ENCODE measurements at places on chromosomes 1 and 21. TPM values are rescaled to one million over a fixed set of nuclear protein-coding genes. Genes with fewer than 3 reads are reported as not detected.
A peak's percentile ranks its signal among the peaks of the same experiment; 100 is the strongest.

- no peaks in the 10 kb centered on the region for H3K4me1 ChIP-seq
- no peak overlapping the region for H3K4me3 ChIP-seq
- H3K27me3 ChIP-seq: no peaks in the 10 kb centered on the region
- no peak for DNase-seq
- H3K27ac ChIP-seq: no peak overlapping the region
Observed at GRCh38 chr1:229033480-229033879, 237.4 kb upstream of the RAB4A start.

The TMCC2 gene
- total RNA-seq: 4.3 TPM

The OTUD3 gene
- total RNA-seq: 7.4 TPM

DNA sequence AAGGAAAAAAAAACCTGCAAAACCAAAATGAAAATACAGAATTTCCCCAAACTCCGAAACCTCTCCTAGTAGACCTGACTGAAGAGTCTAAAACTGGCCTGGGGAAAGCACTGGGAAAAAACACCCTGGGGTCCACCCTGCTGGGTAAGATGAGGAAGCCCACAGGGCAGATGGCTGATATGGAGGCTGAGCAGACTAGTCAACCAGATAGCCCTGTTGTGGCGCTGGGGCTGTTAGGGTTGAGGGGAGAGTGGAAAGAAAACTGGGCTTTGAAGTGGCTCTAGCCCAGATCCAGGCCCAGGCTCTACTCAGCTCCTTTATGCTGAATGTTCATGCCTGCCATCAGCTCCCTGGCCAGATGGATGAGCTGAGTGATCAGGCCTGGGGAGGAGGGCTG, 6.8 kb upstream of the SLAMF1 start:
- no peaks in the 10 kb centered on the region for H3K36me3 ChIP-seq
- no peak overlapping the region for H3K4me3 ChIP-seq
- H3K4me1 ChIP-seq: peaks cover 23% of the 10 kb centered on the region
- no peaks in the 10 kb centered on the region for H3K27me3 ChIP-seq
- DNase-seq: no peak

The SOD1 gene
- 141 TPM for total RNA-seq

DNA sequence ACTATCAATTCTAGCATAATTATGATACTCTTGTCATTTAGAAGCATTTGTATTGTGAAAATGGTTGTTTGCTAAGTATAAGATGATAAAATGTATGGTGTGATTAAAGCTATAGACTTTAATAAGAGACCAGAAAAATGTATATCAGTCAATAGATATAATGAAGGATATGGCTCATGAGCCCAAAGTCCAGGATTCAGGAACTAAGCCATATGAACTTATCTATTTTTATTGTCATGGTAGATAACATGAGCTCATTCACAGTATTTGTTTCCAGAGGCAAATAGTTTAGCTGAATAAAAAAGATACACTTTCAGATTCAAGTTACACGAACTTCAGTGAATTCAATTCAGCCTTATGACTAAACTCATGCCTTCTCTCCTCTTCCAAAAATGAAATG, 32.7 kb downstream of the PRDX6 start:
- H3K36me3 ChIP-seq: no peaks in the 10 kb centered on the region
- H3K4me1 ChIP-seq: peaks cover 6% of the 10 kb centered on the region
- H3K4me3 ChIP-seq: no peak overlapping the region

The LCE4A gene
- total RNA-seq: not detected

The ANKRD65 gene
- total RNA-seq: 42.3 TPM

The NRAS gene
- 11.5 TPM for total RNA-seq

The SIK1 gene
- 64.7 TPM for total RNA-seq

The UTS2 gene
- total RNA-seq: not detected

DNA sequence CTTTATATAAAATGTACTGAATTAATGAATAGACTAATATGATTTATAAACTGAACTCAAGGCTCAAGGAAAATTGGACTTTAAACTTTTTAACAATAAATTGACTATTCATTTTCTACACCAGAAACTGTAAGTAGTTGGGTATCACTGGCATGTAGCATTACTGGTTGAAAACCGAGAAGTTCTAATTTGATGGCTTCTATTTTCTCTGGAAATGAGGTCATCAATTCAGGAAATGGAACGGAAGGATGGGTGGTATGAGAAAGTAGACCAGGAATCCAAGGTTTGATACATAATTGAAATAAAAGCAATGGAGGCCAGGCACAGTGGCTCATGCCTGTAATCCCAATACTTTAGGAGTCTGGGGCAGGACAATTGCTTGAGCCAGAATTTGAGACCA, 50.4 kb downstream of the RERE start:
- H3K27me3 ChIP-seq: no peaks in the 10 kb centered on the region
- H3K4me3 ChIP-seq: no peak overlapping the region
- DNase-seq: no peak
- H3K36me3 ChIP-seq: no peaks in the 10 kb centered on the region

The PCAT6 gene
- total RNA-seq: 3.8 TPM

DNA sequence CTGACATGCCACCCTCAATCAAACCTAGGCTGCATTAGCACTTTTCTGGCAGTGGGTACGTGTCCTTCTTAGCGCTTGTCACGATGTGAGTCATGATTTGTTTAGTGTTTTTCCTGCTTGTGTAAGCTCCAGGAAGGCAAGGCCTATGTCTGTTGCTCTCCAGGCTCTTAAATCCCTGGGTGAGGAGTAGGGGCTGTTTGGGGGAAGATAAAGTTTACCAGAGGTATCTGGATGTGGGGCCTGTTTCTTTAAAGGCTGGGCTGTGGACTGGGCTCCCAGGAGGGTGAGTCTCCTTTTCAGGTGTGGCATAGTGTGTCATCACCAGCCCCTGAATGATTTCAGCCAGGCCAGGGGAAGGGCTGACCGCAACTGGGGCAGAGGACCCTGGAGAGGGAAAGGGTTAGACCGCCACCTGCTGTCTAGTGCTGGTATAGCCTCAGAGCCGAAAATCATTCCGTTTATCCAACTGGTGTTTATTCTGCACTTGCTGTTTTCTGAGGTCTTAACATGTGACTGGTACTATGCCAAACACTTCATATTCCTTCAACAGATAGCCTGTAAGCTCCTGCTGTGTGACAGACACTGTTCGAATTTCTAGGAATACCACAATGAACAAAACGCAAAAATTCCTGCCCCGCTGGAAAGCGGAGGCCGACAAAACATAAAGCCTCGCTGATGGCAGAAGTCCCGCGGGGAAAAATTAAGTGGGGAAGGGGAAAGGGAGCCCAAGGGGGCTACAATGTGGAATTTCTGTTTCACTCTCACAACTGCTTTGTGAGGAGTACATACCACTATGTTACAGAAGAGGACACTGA, 9.7 kb downstream of the SERINC2 start:
- H3K4me1 ChIP-seq: peaks cover 6% of the 10 kb centered on the region
- H3K27me3 ChIP-seq: no peaks in the 10 kb centered on the region
- no peaks in the 10 kb centered on the region for H3K36me3 ChIP-seq
- H3K27ac ChIP-seq: no peak overlapping the region
- DNase-seq: peak; percentile 67
- no peak overlapping the region for H3K4me3 ChIP-seq

- H3K27ac ChIP-seq: no peak overlapping the region
- no peaks in the 10 kb centered on the region for H3K36me3 ChIP-seq
- H3K27me3 ChIP-seq: no peaks in the 10 kb centered on the region
- H3K4me3 ChIP-seq: no peak overlapping the region
- no peak for DNase-seq
Observed at GRCh38 chr21:24369746-24370145, 1237.5 kb downstream of the MRPL39 start.

The CHTOP gene
- 51.3 TPM for total RNA-seq

The SLC22A15 gene
- total RNA-seq: 52.4 TPM

- H3K4me3 ChIP-seq: no peak overlapping the region
- H3K4me1 ChIP-seq: peaks cover 8% of the 10 kb centered on the region
- no peak for DNase-seq
- no peaks in the 10 kb centered on the region for H3K36me3 ChIP-seq
- H3K27ac ChIP-seq: no peak overlapping the region
Observed at GRCh38 chr1:59018860-59019259, 235.0 kb upstream of the JUN start.

- H3K27me3 ChIP-seq: no peaks in the 10 kb centered on the region
- no peak overlapping the region for H3K4me3 ChIP-seq
- DNase-seq: no peak
- peaks cover 37% of the 10 kb centered on the region for H3K36me3 ChIP-seq
- H3K4me1 ChIP-seq: no peaks in the 10 kb centered on the region
Observed at GRCh38 chr1:182802006-182802803, 12.6 kb downstream of the NPL start.

The TMEM52 gene
- not detected for total RNA-seq

DNA sequence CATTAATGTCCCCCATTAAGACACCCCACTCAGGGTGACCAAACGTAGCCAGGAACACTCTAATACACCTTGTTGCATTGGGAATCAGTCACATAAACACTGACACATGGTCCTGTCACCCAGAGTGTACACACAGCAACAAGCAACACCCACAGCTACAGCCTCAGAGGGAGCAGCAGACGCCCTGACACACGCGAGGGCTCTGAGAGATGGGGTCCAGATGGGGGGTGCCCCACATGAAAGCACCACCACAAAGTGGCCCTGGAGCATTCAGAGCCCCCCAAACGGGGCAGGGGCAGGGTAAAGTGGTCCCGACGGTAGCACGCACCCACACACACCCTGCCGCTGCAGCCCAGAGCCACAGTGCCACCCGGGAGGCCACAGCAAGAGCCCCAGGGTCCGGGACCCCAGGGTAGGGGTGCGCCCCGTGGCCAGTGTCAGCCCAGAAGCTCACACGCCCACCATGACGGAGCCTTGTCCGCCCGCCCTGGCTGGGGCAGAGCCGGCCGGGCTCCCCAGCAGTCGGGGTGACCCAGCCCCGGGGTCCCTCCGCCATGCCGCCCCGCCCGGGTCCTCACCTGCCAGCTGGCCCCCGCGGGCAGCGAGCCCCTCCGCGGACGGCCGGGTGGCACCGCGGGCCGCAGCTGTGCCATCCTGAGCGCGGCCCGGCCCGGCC, 47.3 kb downstream of the RAP1GAP start:
- peaks cover 3% of the 10 kb centered on the region for H3K27me3 ChIP-seq
- DNase-seq: no peak
- H3K4me1 ChIP-seq: peaks cover 33% of the 10 kb centered on the region
- H3K4me3 ChIP-seq: no peak overlapping the region
- no peaks in the 10 kb centered on the region for H3K36me3 ChIP-seq

- H3K27me3 ChIP-seq: no peaks in the 10 kb centered on the region
- no peak for DNase-seq
- no peak overlapping the region for H3K4me3 ChIP-seq
- H3K36me3 ChIP-seq: peaks cover 16% of the 10 kb centered on the region
- no peaks in the 10 kb centered on the region for H3K4me1 ChIP-seq
Observed at GRCh38 chr1:151680391-151680790, 36.2 kb downstream of the CELF3 start.

DNA sequence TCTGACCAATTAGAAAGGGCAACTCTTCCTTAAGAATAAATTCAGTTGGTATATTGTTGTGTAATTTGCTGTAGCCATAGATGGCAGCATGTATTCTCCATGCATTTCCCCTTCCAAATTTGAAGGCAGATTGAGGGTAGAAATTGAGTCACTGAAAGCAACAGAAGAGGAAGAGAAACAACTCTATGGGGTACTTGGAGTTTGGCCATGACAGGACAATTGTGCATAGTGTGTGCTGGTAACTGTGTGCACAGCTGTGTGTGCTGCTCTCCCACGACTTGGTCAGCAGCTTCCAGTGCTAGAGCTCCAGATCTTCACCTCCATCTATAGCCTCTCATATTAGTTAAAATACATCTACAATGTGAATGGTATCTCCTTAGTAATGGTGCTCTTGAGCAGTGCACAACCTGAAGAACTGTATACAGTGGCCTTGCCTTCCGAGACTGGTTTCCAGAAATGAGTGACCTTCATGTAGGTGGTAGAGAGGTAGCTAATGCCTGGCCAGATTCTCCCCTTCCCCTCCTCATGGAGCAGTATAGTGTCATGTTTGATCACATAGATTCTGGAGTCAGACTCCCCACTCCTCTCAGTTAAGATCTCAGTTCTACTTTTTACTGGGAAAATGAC, 882 bp upstream of the FCAMR start:
- peaks cover 8% of the 10 kb centered on the region for H3K4me1 ChIP-seq
- H3K4me3 ChIP-seq: no peak overlapping the region
- no peaks in the 10 kb centered on the region for H3K36me3 ChIP-seq
- DNase-seq: no peak
- H3K27me3 ChIP-seq: no peaks in the 10 kb centered on the region

DNA sequence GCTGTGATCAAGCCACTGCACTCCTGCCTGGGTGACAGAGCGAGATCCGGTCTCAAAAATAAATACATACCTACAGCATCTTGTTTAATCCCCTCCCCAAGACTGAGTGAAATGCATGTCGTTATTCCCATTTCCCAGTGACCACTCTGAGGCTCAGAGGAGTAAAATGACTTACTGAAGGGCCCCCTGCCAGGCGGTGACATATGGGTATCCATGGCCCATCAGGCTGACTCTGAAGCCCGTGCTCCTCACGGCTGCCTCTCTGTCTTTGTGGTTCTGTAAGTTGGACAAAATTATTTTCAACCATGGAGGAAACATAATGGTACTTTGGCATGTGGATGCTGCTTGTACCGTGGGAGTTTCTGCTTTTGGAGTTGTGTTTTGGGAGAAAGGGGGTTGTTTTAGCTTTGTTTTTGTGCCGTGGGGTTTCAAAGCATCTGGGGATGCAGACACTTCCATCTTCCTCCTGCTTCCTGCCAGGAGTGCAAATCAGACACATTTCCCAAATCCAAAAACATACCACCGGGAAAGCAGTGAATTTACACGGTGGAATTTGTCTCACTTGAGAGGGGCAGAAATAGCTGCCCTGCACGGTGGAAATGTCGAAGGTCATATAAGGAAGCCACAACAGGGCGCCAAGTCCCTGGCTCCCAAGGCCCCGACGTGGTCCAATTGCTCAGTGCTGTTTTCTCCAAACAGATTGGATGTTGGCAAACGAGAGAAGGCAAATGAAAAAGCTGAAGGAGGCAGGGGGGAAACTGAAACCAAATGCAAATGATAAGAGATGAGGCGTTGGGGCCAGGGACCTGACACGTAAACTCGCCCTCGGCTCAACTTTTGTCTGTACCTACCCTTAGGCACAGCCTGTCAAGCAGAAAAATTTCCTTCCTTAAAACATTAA, 17.1 kb upstream of the PINK1 start:
- no peak for DNase-seq
- H3K36me3 ChIP-seq: no peaks in the 10 kb centered on the region
- no peaks in the 10 kb centered on the region for H3K27me3 ChIP-seq
- H3K4me3 ChIP-seq: no peak overlapping the region
- no peak overlapping the region for H3K27ac ChIP-seq
- no peaks in the 10 kb centered on the region for H3K4me1 ChIP-seq

GRCh38 chr1:15011160-15011559, 142.4 kb upstream of the TMEM51 start:
- peaks cover 27% of the 10 kb centered on the region for H3K4me1 ChIP-seq
- no peaks in the 10 kb centered on the region for H3K36me3 ChIP-seq
- no peak overlapping the region for H3K4me3 ChIP-seq
